NB4 (cell line): ENCODE measurements at places on chromosomes 16 and 17.

- no peak for DNase-seq
Measured at GRCh38 chr17:77208217-77208808, 67.5 kb downstream of the SEC14L1 start.

- DNase-seq, result peak; percentile 89
Measured at GRCh38 chr17:48026502-48027321, 10.9 kb downstream of the COPZ2 start.

GRCh38 chr17:47968836-47969235 is 2.1 kb upstream of the CDK5RAP3 start:
- DNase-seq, result no peak

DNA sequence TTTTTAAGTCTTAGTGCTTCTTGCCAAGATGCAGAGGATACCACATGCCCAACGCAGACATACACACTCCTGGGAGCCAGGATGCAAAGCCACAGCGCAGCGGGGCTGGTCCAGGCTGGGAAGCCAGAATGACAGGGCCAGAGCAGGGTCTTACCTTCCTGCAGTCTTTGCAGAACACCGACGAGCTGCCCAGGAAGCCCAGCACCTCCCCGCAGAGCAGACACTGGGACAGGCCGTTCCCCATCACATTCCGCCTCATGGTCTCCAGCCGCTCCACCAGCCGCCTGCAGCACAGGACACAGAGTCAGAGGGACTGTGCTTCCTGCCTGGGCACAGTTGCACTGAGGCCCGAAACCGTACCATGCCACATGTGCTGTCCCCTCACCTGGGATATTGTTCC is 33.3 kb downstream of the RPH3AL start:
- DNase-seq, result no peak

- DNase-seq, result no peak
Measured at GRCh38 chr17:73471924-73472323, 160.1 kb upstream of the CDC42EP4 start.

GRCh38 chr17:69499318-69499717 is 84.8 kb downstream of the MAP2K6 start:
- DNase-seq, result no peak

- peak; percentile 86 for DNase-seq
Measured at GRCh38 chr17:79777120-79777893, 641 bp upstream of the CBX2 start.

DNA sequence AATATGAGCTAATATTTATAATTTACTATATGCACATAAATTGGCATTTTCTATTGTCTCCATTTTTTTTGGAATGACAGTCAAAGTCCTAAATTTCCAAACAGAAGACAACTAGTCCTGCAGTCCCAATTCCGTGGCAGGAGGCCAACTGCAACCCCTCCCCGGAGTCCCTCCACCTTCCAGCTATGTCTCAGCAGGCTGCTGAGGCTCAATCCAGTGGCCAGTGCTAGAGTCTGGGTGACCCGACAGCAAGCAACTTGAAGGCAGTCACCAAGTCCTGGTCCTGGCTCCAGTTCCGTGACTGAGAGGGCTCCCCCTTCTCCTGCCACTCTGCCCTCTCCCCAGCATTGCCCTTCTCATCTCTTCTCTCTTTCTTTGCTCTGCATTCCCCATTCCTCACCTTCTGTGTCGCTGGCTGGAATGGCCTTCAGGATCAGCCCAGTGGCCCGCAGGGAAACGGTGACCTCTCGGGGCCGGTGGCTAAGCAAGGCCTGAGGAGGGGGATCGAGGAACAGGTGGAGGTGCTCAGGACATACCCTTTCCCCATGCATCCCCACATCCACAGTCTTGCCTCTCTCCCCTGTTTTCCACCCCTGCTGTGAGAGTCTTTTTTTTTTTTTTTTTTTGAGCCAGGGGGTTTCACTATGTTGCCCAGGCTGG is 22.4 kb upstream of the MFSD6L start:
- DNase-seq, result no peak

DNA sequence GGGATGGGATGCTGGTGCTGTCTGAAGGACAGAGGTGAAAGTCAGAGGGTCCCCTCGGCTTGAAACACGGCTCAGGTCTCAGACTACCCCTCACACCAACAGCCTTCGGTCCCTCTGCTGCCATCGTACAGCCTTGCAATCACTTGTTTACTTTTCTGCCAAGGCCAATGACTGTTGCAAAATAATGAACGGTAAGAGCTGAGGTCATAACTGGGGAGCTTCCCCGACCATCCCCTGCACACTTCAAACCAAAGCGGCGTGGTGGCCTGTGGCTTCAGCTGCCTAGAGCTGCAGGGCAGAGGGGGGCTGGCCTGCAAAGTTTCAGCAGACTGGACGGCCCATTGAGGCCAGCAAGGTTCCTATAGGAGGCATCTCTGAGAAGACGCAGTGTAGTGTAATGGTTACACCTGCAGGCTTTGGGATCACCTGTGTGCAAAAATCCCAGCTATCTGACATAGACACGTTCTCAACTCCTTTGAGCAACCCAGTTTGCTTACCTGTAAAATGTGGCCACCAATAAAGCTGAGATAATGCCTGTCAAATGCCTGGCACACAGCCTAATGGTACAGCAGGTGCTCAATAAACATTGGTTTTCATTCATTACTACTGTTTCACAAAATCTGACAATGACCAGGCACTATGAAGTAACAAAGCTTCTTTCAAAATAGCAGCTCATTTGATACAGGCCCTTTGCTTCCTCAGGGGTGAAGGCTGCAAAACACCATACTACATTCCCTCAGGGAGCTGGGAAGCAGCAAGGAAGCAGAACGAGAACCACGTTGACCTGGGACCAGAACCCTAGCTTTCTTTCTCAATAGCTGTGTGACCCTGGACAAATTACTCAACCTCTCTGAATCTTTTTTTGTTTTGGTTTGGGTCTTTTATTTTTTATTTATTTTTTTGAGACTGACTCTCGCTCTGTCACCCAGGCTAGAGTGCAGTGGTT is 5.0 kb downstream of the PAM16 start:
- peak; percentile 85 for DNase-seq

DNA sequence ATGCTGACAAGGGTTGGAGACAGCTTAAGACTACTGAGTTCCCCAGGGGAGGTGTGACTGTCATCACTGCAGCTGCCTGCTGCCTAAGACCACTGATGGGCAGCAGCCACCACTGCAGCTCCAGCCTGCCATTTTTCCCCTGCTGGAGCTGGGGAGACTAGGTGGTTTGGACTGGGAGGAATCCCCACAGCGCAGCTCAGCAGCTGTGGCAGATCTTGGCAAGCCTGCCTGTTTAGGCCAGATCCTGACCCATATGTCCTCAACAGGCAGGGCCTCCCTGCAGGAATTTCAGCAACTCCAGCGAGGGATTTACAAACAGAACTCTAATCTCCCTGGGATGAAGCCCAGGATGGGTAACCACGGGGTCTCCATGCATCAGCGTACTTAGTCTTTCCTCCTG is 356.4 kb upstream of the TOM1L1 start:
- peak; percentile 1 for DNase-seq

DNA sequence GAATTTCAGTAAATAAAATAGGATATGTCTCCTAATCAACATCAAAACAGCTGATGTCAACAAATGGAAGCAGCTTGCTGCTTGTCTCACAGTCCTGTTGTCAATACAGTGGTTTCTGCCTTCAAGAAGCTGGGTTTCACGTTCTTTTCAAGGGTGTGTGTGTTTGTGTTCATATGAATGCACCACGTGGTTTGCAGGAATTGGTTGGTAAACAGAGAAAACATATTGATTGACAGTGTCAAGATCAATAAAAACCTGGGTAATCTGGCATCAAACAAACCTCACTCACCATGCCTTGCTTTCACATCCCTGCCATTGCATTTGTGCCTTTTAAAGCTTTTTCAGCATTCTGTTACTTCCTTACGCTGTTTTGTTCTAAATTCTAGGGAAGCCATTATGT is 585.7 kb upstream of the CA10 start:
- DNase-seq, result no peak

GRCh38 chr16:11260596-11260966 is 4.6 kb upstream of the SOCS1 start:
- DNase-seq, result no peak

- no peak for DNase-seq
Measured at GRCh38 chr17:75237100-75238014, 24.0 kb downstream of the GGA3 start.
